ENCODE measurements at places on chromosomes 12 and 14. TPM values are rescaled to one million over a fixed set of nuclear protein-coding genes. Genes with fewer than 3 reads are reported as not detected.

The CD69 gene
- polyA plus RNA-seq = 71.6 TPM

The ZDHHC22 gene
- not detected for polyA plus RNA-seq

The ADAM20 gene
- polyA plus RNA-seq = 0.07 TPM

The GPD1 gene
- 0.72 TPM for polyA plus RNA-seq

The ARL6IP4 gene
- polyA plus RNA-seq = 308 TPM

The DPPA3 gene
- polyA plus RNA-seq = not detected

The GOLGA5 gene
- 16.7 TPM for polyA plus RNA-seq

The ADSS1 gene
- polyA plus RNA-seq = 3.0 TPM

The DIO3 gene
- 0.46 TPM for polyA plus RNA-seq

DNA sequence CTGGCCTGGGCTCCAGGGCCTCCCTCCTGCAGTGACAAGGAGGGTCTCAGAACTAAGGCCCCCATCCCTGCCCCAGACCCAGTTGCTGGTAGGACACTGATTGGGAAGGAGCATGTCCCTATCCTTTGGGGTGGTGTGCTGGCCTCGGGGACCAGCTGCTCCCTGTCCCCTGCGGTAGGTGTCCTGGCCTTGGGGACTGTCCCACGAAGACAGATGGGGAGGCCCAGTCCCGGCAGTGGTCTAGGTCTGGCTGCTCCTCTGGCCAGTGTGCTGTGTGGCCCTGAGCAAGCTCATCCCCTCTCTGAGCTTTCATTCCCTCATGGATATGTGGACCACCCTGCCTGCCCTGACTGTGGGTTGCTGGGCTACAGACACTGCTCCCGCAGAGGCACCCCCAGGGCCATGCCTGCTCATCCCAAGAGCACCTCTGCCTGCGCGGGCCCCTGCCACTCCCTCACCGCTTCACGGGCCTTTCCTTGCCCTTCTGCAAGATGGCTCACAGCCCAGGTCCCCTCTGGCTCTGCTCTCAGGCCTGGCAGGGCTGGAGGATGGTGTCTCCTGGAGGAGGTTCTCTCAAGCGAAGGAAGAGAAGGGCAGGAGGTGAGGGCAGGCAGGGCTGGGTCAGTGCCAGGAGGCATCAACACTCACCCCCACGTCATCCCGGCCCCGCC is 12.5 kb downstream of the AHNAK2 start:
- DNase-seq = peak; percentile 72

DNA sequence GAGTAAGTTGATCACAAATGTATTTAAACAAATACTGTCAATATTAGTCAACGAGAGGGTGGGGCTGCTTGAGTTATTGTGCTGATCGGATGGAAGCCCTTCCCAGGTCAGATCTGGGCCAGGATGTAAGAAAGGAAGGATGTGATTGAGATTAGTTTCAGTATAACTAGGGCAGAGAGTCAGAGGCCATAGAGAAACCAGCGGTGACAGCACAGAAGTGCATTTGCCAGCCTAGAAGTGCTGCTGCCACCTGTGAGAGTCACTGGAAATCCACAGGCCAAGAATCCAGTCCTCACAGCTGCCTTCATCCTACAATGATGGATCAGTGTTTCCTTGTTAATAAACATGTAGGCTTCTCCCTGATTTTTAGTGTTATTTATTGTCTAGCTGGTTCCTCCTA is 9.8 kb upstream of the FERMT2 start:
- DNase-seq = no peak

DNA sequence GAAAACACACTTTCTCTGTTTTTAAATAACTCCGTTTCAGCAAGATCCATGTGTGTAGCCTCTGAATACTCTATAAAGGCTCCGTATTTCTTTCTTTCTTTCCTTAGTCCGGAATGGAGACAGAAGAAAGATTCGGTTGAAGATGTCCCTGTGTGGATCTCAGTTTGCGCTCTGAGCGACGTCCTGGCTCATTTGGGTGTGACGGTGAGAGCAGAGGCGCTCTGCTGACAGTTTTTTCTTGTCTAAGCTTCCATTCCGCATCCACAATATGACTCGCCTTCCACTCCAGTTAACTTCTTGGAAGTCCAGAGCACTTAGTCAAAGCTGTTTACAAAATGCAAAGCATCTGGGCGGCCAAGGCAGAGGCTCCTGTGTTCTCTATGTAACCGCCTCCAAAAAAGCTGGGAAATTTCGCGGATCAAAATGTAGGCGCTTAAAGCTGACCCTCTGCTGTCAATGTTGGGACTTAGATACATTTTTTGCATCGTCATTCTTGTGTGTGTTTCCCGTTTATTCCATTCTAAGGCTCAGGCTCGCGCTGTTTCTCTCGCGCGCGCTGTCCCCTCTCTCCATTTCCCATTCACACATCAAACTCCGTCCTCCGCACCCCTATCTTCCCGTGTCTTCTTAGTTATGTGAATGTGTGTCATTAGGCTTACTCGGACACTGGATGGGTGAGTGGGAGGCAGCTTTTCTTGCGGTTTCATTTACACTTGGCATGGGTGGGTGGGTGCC is 880 bp upstream of the FLRT2 start:
- DNase-seq = no peak

DNA sequence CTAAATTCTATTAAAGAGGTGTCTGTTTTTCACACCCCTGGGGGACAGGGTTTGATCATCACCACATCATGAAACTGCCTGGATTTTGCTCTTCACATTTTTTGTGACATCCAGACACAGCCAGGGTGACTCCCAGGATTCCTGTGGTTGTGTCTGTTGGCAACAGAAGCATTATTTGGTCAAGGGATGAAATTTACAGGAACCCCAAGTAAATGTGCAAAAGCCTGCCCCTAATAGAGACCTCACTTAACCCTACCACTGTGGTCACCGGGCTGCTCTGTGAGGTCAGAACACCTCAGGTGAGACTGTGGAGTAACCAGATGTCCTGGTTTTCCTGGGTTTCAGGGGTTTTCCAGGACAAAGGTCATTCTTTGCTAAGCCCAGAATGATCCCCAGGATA is 103.8 kb downstream of the DAD1 start:
- DNase-seq = no peak

GRCh38 chr14:35355981-35356841 is 48.3 kb downstream of the NFKBIA start:
- no peak for DNase-seq

DNA sequence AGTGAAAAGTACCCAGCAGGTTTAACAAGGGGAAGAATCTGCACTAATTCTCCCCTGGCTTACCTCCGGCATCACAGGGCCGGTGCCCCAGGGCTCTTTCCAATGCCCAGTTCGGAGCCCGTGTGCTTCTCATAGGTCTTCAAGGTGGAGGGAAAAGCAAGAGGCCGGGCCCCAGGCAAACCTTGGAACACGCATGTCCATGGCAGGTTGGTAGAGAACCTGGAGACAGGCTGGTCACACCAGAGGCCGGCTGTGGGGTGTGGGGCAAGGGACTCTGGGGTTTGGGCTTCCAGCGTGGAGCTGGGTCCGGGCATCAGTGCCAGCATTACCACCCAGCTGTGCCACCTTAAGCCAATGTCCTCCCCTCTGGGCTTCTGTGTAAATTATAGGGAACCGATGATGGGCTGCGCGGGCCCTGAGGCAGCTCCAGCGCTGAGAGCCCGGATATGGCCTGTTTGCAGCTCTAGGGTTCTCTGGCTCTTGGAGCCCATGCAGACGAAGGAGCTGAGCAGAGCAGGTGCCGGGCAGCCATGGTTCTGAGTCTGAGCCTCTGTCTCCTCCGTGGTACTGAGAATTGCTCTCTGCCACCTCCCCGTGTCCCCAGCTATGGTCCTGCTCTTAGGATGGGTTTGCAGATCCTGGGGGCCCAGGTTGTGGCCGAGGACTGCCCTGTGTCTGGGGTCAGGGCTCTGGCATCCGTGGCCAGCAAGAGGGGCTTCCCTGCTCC is 197.0 kb upstream of the C14orf180 start:
- DNase-seq = peak; percentile 64

GRCh38 chr14:24609655-24610344 is at the start of gene GZMH:
Gene GZMH, minus strand, starts transcription at chr14:24609685. Its CDS starts 72 bp downstream, at chr14:24609613.
- no peak for DNase-seq

DNA sequence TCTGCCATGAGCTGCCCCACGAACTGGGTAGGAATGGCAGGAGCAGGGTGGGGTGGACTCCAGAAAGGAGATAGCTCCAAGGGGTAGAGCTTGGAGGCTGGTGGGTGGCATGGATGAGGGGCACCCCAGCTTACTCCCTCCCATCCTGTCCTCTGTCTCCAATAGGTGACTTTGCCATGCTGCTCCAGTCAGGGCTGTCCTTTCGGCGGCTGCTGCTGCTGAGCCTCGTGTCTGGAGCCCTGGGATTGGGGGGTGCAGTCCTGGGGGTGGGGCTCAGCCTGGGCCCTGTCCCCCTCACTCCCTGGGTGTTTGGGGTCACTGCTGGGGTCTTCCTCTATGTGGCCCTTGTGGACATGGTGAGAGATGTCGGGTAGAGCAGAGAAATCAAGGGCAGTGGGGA is 7.1 kb downstream of the SLC39A5 start:
- no peak for DNase-seq

DNA sequence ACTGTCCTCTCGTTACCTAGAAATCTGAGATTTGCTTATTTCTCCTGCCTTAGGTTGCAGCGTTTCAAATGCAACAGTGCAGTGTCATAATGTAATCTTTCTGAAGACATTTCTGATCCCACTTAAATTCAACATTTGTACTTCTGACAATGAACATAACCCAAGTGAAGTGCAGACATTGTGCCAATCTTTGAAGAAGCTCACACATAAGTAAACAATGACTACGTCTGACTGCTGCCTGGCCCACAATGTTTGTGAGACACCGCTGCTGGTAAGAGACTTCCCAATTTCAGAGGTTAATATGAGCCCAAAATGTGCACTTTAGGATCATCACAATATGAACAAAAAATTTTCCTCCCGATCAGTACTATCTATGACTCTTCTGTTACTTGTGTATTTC is 84.6 kb upstream of the BCL2L14 start:
- DNase-seq = no peak

- DNase-seq = peak; percentile 82
Measured at GRCh38 chr12:46386877-46387629, 14.5 kb upstream of the SLC38A2 start.

- no peak for DNase-seq
Measured at GRCh38 chr12:108914121-108914531, 34.2 kb downstream of the DAO start.

- no peak for DNase-seq
Measured at GRCh38 chr12:52535574-52535973, 15.4 kb upstream of the KRT5 start.

DNA sequence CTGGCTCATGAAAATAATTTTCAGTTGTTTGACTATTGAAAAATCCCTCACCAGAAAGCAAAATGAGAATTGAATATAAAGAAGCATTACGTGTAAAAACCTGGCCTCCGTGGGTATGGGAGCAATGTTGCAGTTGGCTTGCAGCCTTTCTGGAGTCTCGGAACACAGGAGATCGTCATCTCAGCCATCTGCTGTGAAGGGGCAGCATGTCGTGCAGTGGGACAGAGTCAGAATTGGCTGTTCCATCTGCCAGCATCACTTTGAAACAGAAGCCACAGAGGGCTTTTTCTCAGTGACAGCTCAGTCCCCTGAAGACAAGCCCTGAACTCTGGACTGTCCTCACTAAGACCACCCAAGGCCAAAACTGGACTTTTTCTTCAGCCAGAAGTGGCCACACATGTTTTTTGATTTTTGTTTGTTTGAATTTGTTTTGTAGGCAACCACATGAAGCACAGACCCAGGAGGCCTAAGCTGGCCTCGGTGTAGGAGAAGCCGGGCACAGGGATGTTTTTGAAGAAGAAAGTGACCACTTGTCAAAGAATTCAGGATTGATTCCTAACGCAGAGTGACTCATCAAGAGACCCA is 170.8 kb upstream of the DYRK2 start:
- DNase-seq = no peak

DNA sequence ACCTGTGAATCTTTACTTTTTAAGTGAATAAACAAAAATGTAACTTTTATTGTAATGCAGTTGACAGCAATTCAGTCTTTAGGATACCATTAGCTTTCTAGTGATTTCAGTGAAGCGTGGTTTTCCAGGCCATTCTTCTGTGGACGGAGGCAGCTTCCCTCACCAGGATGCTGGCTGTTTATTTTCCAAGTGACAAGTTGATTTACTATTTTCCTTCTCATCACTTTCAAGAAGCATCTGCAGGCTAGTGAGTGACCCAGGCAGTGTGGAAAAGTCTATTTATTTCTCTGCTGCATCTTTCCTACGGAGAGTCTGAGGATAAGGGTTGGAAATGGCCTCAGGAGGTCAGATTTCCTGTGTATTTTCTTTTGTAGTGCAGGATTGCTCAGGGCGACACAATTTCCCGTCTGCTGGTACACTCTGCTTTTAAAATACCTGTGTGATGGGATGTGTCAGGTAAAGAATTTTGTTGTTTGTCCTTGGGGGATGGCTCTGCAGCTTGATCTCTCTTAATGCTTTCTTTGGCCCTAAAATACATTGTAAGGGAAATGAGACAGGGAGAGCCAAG is 467.8 kb downstream of the NRXN3 start:
- no peak for DNase-seq

- no peak for DNase-seq
Measured at GRCh38 chr14:100062590-100062989, 2.6 kb upstream of the EVL start.

DNA sequence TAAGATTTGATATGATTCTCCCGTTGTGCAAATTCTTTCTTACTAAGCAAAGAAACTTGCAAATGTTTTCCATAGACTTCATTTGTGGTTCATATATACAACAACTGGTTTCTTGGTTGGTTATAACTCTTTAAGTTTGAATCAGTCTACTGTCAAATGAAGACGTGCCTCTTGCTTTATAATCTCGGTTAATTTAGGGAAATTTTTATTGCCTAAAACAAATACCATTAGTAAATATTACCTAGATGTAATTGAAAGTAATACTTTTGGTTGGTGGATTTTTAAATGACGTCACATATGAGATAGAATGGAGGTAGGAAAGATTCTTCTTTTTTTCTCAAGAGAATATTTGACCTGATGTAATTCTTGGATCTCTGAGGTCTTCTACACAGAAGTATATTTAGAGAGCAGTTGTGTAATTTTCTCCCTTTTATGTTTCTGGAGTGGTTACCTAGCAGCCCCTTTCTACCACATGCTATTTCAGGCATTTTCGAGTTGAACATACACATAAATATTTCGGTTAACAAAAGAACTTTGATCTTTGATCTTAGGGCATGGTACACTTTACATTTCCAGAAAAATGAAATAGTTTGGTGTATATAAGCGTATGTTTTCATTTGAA is 1.7 kb downstream of the ATF7IP start:
- no peak for DNase-seq

- no peak for DNase-seq
Measured at GRCh38 chr14:45135156-45135555, 574 bp upstream of the FANCM start.

GRCh38 chr12:119448611-119449131 is 114.1 kb downstream of the CCDC60 start:
- no peak for DNase-seq
